Mesenteric fat pad (tissue), 1 donor: ENCODE measurements at places on chromosomes 2 and 18.

GRCh38 chr2:107376909-107377308 lies 449.8 kb upstream of the RGPD4 start:
- DNase-seq = no peak

- DNase-seq = no peak
These were observed 244.8 kb downstream of the IKZF2 start for GRCh38 chr2:212906620-212907019.

DNA sequence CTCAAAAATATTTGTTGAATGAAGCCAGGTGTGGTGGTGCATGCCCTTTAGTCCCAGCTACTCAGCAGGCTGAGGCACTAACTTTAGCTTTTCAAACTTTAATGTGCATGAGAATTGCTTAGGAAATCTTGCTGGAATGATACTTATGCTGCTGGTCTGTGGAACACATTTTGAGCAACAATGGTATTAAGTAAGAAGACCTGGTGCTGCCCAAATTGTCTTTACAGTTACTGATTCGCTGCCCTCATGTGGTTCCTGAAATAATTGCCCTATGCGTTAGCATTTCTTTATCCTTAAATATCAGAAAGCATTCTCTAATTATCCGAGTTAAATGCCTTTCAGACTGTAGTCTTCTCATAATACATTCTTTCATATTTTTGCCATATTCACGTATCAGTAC lies 76.0 kb upstream of the SESTD1 start:
- DNase-seq = no peak

DNA sequence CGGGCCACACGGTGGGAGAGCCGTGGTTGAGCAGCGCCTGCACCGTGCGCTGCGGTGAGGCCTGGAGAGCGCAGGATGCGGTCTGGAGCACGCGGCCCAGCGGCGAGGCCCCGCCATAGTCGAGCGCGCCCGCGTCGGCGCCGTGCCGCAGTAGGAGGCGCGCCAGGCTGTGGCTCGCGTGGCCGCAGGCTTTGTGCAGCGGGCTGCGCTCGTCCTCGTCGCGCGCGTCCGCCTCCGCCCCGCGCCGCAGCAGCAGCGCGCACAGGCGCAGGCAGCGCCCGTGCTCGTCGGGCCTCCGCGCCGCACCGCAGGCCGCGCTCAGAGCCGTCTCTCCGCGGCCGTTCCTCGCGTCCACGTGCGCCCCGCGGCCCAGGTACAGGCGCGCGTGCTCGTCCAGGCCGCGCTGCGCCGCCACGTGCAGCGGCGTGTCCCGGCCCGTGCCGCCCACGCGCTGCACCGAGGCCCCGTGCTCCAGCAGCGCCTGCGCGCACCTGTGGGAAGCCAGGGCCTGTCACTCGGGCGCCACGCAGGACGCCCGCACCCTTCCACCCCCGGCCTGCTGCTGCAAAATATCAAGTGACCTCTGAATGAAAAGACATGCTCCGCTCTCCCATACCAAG lies 46.3 kb upstream of the GBX2 start:
- DNase-seq = no peak

GRCh38 chr2:219521066-219521880 lies 7.0 kb downstream of the ASIC4 start:
- no peak for DNase-seq

DNA sequence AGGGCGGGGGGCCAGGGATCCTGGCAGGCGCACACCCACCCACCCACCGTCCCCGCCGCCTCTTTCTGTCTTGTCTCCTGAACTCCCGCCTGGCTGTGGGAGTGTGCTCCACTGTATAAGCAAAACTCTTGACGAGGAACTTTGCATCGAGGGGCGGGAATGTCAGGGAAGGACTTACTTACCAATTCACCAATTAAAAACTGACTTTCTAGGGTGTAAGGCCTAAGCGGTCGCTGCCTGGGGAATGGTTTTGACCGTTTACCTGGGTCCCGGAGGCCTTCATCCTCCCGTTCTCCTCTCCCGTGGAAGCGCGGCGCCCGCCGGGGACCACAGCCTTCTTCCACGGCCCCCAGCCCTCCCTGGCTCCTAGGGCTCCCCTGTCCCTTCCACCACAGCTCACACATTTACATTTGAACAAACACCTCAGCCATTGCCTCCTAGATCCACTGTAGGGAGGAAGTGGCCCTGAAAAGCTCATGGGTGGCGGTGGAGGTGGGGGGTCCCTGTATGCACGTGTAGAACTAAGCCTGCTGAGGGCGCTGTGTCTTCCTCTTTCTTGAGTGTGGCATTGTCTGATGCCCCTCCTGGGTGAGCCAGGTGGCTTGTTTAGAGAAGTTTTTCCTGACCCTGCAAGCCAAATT lies 8.9 kb downstream of the ASIC4 start:
- DNase-seq = no peak

DNA sequence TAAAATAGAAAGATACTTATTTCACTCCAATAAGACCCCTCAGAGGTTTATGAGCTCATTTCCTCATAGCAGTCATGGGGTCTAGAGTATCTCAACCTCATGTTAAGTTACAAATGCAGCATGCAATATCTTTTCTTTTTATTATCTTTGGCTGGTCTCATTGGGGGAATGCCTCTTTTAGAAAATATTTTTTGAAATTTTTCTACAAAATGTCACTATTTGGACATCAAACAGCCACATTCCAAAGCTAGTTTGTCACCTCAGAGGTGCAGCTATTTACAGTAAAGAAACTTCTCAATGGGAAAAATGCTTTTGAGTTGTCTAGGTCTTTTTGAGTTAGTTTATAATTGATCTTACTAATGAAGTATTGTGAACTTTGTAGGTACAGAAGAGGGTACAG lies 370.7 kb upstream of the LRATD1 start:
- no peak for DNase-seq

- DNase-seq = no peak
These were observed 108.0 kb downstream of the CDH19 start for GRCh38 chr18:66495844-66496243.

DNA sequence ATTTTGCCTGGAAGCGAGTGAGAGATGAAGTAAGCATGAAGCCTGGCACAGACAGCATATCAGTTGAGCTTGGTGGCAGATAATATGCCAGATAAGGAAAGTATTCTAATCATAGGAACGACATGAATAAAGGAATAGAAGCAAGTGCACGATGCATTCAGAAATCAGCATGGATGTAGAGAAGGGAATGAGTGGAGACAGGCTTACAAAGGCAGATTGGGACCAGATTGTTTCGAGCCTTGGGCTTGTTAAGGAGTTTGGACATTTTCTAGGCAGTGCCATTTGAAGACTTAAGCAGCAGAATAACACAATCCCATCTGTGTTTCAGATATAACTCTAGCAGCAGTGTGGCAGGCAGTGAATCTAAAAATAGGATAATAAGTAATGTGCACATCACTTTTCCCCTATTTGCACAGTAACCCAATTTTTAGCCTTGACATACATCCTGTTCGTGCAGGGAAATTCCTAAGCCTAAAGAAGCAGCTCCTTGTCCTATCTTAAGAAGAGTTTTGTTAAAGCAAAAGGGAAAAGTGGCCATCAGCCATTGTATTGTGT lies 450.2 kb downstream of the PLCL1 start:
- no peak for DNase-seq

- DNase-seq = no peak
These were observed 120.5 kb upstream of the SCN7A start for GRCh38 chr2:166614503-166614902.

DNA sequence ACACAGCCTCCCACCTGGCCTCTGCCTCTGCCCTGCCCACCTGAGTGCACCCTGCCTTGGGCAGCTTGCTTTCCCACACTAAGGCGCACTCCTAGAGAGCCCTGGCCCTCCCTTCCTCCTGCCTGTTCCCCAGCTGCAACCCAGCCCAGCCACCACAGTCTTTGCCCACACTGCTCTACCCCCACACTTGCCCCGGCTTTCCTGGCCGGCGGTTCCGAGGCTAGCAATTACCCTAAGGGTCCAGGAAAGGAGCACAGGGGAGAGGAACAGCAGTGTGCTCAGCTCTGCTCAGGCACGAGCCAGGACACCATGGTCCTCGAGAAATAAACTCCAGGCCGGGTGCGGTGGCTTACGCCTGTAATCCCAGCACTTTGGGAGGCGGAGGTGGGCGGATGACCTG lies 237.8 kb upstream of the RAB6C start:
- DNase-seq = peak; percentile 83

DNA sequence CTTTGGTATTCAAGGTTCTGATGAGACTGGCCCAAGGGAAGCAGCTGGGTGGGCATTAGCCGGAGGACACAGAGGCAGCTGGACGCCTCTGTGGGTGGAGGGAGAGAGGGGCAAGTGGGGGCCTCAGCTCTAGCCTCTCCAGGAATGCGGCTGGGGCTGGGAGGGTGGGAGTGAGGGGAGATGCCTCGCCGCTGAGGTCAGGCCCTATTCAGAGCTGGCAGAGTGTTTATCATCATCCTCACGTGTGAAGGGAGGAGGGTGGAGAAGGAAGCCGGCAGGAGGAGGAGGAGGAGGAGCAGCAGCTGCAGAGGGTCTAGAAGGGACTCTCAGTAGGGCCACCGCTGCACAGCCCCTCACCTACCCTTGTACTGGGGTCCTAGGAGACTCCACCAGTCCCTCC lies 43.1 kb downstream of the TNS1 start:
- DNase-seq = peak; percentile 45
